ENCODE measurements at places on chromosomes 4 and X.

DNA sequence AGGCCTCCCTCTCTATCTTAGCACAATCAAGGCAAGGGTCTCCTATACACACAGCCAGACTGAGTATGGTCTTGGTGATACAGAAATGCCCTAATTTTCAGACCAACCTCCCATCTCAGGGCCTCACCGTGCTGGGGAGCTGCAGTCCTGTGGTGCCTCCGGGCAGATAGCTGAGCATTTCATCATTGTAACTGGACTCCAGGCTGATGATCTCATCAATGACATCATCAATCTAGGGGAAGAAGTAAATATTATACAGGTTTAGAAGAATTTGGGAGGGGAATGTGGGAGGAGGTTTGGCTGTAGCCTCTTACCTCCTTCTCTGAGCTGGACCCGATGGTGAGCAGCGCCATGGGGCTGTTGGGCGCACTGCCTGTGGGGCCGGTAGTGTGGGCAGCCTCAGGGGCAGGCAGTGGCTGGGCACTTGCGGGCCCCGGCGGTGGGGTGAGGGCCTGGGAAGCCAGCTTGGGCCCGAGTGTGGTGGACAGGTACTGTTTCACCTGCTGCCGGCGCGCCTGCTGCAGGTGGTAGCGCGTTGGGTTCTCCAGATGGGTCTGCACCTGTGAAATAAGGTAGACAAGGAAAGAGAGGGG, 5.2 kb downstream of the TFE3 start:
- DNase-seq = no peak

- no peak for DNase-seq
These were observed 288.5 kb downstream of the ASMT start for GRCh38 chrX:1903236-1903935.

GRCh38 chrX:47707031-47707780, 48.2 kb upstream of the UXT start:
- DNase-seq = no peak

- peak; percentile 57 for DNase-seq
These were observed 72.8 kb downstream of the SLC9A7 start for GRCh38 chrX:46686003-46686645.

DNA sequence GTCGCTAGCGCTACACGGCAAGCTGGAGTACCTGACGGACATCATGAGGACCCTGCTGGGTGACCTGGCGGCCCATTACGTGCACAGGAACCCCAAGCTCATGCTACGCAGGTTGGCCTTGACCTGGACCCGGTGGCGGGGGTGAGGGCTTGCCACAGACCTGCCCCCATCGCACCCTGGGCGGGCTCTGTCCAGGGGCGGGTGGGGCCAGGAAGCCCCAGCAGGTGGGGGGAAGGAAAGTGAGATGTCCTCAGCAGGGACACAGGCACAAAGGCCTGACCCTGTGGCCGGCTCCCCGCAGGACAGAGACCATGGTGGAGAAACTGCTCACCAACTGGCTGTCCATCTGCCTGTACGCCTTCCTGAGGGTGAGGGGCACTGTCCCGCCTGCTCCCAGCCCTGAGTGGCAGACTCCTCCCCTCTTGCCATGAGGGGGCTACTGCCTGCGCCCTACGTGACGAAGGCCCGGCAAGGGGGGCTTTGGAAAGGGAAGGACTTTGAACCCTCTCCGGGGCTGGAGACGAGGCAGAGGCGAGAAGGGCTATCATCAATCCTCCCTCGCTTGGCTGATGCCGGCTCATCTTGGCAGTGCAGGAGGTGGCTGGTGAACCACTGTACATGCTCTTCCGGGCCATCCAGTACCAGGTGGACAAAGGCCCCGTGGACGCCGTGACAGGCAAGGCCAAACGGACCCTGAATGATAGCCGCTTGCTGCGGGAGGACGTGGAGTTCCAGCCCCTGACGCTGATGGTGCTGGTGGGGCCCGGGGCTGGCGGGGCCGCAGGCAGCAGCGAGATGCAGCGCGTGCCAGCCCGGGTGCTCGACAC, 5.3 kb upstream of the SRPK3 start:
- no peak for DNase-seq

- DNase-seq = no peak
These were observed 37.1 kb upstream of the SLC2A9 start for GRCh38 chr4:10058371-10058770.
